Stimulated activated CD4-positive, alpha-beta T cell treated with anti-CD3 and anti-CD28 coated beads, TNF-alpha, amount 100 ng/mL, for 24 hours (primary cell): ENCODE measurements at places on chromosomes 12 and 14.

- no peak for DNase-seq
These were observed 904.4 kb downstream of the GALC start for GRCh38 chr14:87088588-87088987.

DNA sequence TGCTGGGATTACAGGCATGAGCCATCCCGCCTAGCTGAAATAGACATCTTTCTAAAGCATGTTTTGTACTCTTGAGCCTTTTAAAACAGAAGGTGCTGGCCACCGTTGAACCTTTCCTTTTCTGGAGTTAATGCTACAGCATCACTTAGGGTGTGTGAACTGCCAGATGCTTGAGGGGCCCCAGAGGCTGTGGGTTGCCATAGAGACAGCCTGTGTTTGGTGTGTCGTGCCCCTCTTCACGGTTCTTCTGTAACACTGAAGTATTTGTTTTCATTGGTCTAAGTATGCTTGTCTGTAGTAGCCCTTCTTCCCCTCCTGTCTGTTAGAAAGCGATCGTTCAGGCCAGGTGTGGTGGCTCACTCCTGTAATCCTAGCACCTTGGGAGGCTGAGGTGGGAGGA is 30.8 kb downstream of the PLEKHG3 start:
- DNase-seq, result no peak

DNA sequence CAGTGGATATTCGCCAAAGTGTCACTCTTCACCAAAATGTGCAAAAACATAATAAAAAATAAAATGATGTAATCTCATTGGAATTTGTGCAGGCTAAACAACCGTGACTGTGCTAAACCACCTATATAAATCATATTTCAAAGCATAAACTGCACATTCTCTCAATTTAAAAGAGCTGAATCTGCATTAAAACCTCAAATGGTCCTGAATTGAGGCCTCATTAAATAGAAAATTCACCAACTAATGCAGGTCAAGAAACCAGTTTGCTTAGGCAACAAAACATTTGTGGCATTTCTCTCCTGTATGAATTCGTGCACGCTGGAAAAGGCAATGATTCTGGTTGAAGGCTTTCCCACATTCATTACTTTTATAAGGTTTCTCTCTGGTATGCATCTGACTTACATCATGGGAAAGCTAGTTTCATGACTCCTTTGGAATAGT is 80.1 kb upstream of the IFNG-AS1 start:
- no peak for DNase-seq

- DNase-seq, result no peak
These were observed 392 bp downstream of the SLC15A4 start for GRCh38 chr12:128823216-128823915.

DNA sequence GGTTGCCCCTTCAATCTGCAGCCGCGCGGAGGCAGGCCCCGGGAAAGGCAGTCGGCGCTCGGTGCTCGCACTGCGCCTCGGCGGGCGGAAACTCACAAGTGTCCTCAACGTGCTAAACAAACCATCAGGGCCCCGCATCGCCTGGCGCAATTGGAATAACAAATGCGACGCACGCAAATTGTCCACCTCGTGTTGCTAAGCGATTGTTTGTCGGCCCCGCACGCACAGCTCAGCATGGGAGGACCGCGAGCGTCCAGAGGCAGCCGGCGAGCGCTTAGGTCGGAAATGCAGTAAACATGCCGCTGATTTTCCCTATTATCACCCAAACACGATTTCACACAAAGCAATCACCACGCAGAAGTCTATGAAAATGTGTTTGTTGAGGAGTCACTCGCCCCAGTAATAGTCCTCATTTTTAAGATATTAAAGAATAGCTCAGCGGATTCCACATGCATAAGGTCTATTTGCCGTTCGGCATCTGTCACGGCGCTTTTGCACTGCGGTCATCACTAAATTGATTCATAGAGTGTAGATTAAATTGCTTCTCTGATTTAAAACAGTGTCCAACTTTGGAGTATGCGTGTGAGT is 3.2 kb upstream of the GSC start:
- DNase-seq, result no peak

DNA sequence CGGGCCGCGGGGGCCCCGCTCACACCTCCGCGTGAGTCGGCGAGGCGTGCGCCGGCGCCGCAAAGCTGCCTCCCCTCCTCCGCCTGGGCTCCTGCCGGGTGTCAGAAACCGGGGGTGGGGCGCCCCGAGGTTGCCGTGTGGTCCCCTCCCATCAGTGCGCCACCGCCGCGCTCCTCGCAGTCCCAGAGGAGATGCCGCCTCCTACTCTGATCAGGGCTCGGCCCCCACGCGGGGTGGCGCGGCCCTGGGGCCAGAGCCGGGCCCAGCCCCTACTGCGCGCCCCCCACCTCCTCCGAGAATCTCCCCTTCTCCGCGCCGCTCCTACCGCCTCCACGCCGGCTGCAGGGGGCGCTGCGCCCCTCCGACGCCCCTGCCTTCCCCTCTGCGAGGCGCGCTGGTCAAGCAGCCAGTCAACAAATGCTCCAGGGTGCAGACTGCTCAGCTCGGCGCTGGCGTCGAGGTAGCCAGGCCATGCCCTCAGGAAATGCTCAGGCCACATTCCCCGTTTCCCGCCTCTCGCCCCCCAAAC is 467 bp upstream of the JAG2 start:
- peak; percentile 51 for DNase-seq

- no peak for DNase-seq
These were observed 6.8 kb downstream of the ESYT1 start for GRCh38 chr12:56134897-56135296.

GRCh38 chr12:33628087-33628486 is 188.5 kb upstream of the SYT10 start:
- no peak for DNase-seq

DNA sequence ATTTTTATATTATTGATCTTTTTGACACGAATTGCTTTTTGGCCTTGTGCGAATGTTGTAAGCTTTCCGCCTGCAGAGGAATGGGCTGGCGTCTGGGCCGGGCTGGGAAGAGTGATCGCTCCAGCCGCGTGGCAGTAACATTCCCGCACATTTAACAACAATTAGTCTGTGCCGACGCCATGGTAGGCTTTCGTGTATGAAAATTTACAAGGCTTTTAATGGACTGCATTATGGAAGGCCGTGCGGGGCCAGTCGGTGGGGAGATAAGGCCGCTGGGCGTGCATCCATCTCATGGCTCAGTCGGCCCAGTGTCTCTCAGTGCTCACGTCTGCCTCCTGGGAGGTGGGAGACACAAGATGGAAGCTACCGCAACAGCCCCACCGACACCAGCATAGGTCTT is 142.2 kb downstream of the PHETA1 start:
- no peak for DNase-seq

- no peak for DNase-seq
These were observed 578.6 kb downstream of the RERGL start for GRCh38 chr12:17511369-17511768.

GRCh38 chr12:47812797-47813510 is 6.7 kb downstream of the HDAC7 start:
- DNase-seq, result peak; percentile 91
